T-cell (primary cell): ENCODE measurements at places on chromosomes 2 and 18. TPM values are rescaled to one million over a fixed set of nuclear protein-coding genes. Genes with fewer than 3 reads are reported as not detected.

- no peaks in the 10 kb centered on the region for H3K36me3 ChIP-seq
- H3K27ac ChIP-seq, result no peak overlapping the region
- no peaks in the 10 kb centered on the region for H3K27me3 ChIP-seq
- no peaks in the 10 kb centered on the region for H3K4me1 ChIP-seq
- no peak for DNase-seq
- no peak overlapping the region for H3K4me3 ChIP-seq
Measured at GRCh38 chr2:123080331-123080730, 944.8 kb upstream of the CNTNAP5 start.

Gene NGEF
- total RNA-seq, result not detected

- H3K27me3 ChIP-seq, result no peaks in the 10 kb centered on the region
- H3K36me3 ChIP-seq, result no peaks in the 10 kb centered on the region
- no peak overlapping the region for H3K27ac ChIP-seq
Measured at GRCh38 chr2:240196716-240197461, 56.4 kb upstream of the OTOS start.

- H3K4me3 ChIP-seq, result peak overlapping the region; percentile 83
- H3K27me3 ChIP-seq, result peaks cover 19% of the 10 kb centered on the region
- peaks cover 12% of the 10 kb centered on the region for H3K4me1 ChIP-seq
- peak; percentile 13 for DNase-seq
- H3K27ac ChIP-seq, result no peak overlapping the region
- H3K36me3 ChIP-seq, result no peaks in the 10 kb centered on the region
Measured at GRCh38 chr2:172172513-172173173, 69.9 kb upstream of the DLX2 start.

DNA sequence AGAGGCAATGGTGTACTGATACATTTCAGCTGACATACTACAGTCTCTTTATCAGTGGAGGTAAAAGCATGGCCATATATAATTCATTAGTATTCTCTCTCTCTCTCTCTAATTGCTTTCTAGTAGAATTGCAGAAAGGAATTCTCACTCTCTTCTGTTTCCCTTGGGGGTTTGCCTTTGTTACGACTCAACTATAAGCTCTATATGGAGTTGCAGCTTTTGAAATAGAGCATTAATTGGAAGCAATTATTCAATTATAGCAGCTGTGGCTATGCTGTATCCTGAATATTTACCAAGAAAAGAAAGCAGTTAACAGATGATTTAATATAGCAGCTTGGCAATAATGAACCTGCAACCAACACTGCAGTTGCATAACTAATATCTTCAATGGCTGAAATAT, 132.7 kb upstream of the STON1 start:
- peaks cover 7% of the 10 kb centered on the region for H3K4me1 ChIP-seq
- no peaks in the 10 kb centered on the region for H3K36me3 ChIP-seq
- H3K4me3 ChIP-seq, result no peak overlapping the region
- no peaks in the 10 kb centered on the region for H3K27me3 ChIP-seq
- H3K27ac ChIP-seq, result no peak overlapping the region

- peaks cover 19% of the 10 kb centered on the region for H3K4me1 ChIP-seq
- H3K27ac ChIP-seq, result no peak overlapping the region
- H3K27me3 ChIP-seq, result no peaks in the 10 kb centered on the region
- no peak for DNase-seq
- no peak overlapping the region for H3K4me3 ChIP-seq
Measured at GRCh38 chr2:207481924-207482323, 47.8 kb upstream of the CREB1 start.

DNA sequence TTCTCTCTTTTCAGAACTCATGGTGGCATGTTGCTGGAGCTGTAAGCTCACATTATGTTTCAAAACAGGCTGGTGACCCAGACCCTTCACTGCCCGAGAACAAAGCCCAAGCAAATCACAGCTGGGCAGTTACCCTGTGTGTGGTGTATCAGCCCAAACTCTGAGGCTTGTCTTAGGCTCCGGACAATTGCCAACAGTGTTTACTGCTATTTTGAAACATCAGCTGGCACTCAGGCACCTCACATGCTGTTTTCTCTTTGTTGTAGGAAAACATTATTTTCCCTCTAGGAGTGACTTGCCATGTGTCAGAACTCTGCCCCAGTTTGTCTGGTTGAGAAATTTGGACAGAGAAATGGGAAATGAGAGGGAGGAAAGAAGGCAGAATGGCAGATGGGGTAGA, 237.6 kb upstream of the APCDD1 start:
- no peak overlapping the region for H3K27ac ChIP-seq
- no peaks in the 10 kb centered on the region for H3K4me1 ChIP-seq
- no peaks in the 10 kb centered on the region for H3K36me3 ChIP-seq
- no peak for DNase-seq
- no peaks in the 10 kb centered on the region for H3K27me3 ChIP-seq

DNA sequence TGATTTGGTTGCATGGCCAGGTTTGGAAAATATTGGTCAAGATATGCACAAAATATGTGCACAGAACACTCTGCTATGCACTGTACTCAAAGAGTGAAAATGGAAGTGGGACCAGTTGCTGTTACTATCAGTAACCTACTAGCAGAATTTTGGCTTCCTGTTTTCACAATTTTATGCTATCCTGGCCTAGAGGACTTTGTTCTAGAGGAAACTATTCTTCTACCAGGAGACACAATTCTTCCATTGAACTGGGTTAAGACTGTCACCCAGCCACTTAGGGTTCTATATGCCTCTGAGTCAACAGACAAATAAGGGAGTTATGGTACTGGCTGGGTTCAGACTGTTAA, 431.4 kb upstream of the DCC start:
- H3K27ac ChIP-seq, result no peak overlapping the region
- no peaks in the 10 kb centered on the region for H3K4me1 ChIP-seq
- no peaks in the 10 kb centered on the region for H3K36me3 ChIP-seq
- no peak overlapping the region for H3K4me3 ChIP-seq
- no peak for DNase-seq
- no peaks in the 10 kb centered on the region for H3K27me3 ChIP-seq

Gene CDH2
- 0.41 TPM for total RNA-seq

Gene SH3BP4
- total RNA-seq, result 0.82 TPM

GRCh38 chr2:184154438-184154837, 443.9 kb upstream of the ZNF804A start:
- no peak overlapping the region for H3K4me3 ChIP-seq
- H3K36me3 ChIP-seq, result no peaks in the 10 kb centered on the region
- no peak overlapping the region for H3K27ac ChIP-seq
- H3K4me1 ChIP-seq, result no peaks in the 10 kb centered on the region

GRCh38 chr2:74843899-74844298, 10.0 kb downstream of the HK2 start:
- H3K27ac ChIP-seq, result peak overlapping the region; percentile 49
- no peaks in the 10 kb centered on the region for H3K36me3 ChIP-seq
- H3K4me3 ChIP-seq, result no peak overlapping the region
- no peak for DNase-seq
- H3K27me3 ChIP-seq, result peaks cover 4% of the 10 kb centered on the region

DNA sequence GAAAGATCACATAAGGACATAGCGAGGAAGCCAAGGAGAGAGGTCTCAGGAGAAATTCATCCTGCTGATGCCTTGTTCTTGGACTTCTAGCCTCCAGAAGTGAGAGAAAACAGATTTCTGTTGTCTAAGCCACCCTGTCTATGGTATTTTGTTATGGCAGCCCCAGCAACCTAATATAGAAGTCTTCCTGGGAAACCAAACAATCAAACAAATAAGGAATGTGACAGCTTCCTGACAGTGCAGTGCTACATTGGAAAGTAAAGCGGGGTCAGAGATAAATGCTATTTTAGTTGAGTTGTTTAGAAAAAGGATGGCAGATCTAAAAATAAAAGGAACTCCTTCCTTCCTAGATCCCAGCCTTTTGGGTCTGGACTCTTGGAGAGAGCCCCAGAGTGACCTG, 443.2 kb upstream of the GYPC start:
- H3K4me3 ChIP-seq, result no peak overlapping the region
- no peaks in the 10 kb centered on the region for H3K27me3 ChIP-seq
- DNase-seq, result no peak
- H3K27ac ChIP-seq, result no peak overlapping the region

- H3K27ac ChIP-seq, result no peak overlapping the region
- no peak overlapping the region for H3K4me3 ChIP-seq
- DNase-seq, result no peak
- no peaks in the 10 kb centered on the region for H3K36me3 ChIP-seq
- no peaks in the 10 kb centered on the region for H3K4me1 ChIP-seq
Measured at GRCh38 chr18:78950386-78950785, 29.2 kb upstream of the SALL3 start.

- no peaks in the 10 kb centered on the region for H3K36me3 ChIP-seq
- no peak overlapping the region for H3K4me3 ChIP-seq
- H3K4me1 ChIP-seq, result no peaks in the 10 kb centered on the region
- no peaks in the 10 kb centered on the region for H3K27me3 ChIP-seq
- no peak overlapping the region for H3K27ac ChIP-seq
Measured at GRCh38 chr2:156083763-156084493, 248.6 kb downstream of the NR4A2 start.

GRCh38 chr2:30164131-30164925, 17.5 kb downstream of the YPEL5 start:
- no peaks in the 10 kb centered on the region for H3K27me3 ChIP-seq
- peaks cover 3% of the 10 kb centered on the region for H3K4me1 ChIP-seq
- no peak for DNase-seq

Gene SAG
- total RNA-seq, result not detected

Gene NT5DC4
- not detected for total RNA-seq

DNA sequence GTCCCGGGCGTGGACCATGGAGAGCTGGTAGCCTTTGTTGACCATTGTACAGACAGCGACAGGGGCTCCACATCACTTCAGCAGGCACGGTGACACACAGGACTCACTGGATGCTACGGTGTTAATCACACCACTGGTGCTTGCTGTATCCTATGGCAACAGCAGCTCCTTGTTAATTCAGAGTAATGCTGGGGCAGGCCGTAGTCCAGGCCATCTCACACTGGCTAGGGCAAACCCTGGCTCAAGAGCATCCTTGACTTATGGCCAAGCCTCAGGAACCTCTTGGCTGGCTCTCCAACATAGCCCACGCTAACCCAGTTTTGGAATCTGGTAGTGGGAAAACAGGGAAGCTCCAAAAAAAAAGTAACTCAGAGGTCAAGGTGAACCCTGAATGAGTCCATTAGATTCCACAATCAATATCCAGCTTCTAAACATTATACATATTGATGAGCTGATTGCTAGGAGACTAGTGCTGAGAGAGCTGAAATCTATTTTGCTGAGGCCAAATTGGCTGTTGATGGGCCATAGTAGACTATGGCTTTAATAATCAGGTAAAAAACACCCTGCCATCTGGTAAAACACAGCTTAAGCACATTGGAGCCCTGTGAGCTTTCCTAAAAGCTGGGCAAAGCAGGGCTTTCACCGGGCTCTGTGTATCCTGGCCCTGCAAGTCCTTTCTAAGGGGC, 253.6 kb downstream of the PRKCE start:
- no peak overlapping the region for H3K4me3 ChIP-seq
- no peaks in the 10 kb centered on the region for H3K4me1 ChIP-seq
- DNase-seq, result no peak
- H3K27ac ChIP-seq, result no peak overlapping the region

Gene STARD6
- not detected for total RNA-seq

- H3K27me3 ChIP-seq, result peaks cover 2% of the 10 kb centered on the region
- no peak overlapping the region for H3K4me3 ChIP-seq
- H3K36me3 ChIP-seq, result no peaks in the 10 kb centered on the region
Measured at GRCh38 chr2:98334439-98335078, 11.7 kb upstream of the CNGA3 start.

DNA sequence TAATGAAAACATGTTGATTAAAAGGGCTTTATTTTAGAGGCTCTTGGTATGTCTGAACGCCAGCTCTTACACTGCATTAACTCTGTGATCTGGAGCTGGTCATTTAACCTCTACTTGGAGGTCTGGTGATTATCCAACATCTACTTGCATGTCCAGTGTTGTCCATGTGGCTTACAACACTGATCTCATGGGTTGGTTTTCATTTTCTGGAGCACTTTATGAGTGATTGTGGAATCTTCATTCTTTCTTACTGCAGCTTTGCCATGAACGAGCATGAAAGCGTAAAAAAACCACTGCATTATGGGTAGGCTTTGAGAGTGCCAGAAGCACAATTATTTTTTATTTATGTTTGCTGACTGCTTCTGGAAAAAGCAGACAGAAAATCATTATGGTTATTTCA, 4.8 kb downstream of the CCDC195 start:
- H3K4me1 ChIP-seq, result no peaks in the 10 kb centered on the region
- no peak for DNase-seq
- H3K27me3 ChIP-seq, result peaks cover 2% of the 10 kb centered on the region
- H3K27ac ChIP-seq, result no peak overlapping the region
- no peak overlapping the region for H3K4me3 ChIP-seq

Gene ATP5F1A
- total RNA-seq, result 264 TPM

GRCh38 chr2:131584940-131585339, 57.3 kb downstream of the CCDC74A start:
- H3K27ac ChIP-seq, result no peak overlapping the region
- H3K4me1 ChIP-seq, result no peaks in the 10 kb centered on the region
- DNase-seq, result no peak
- H3K4me3 ChIP-seq, result no peak overlapping the region

Gene PLGLB1
- 14.5 TPM for total RNA-seq

Gene DUSP2
- 54.0 TPM for total RNA-seq

DNA sequence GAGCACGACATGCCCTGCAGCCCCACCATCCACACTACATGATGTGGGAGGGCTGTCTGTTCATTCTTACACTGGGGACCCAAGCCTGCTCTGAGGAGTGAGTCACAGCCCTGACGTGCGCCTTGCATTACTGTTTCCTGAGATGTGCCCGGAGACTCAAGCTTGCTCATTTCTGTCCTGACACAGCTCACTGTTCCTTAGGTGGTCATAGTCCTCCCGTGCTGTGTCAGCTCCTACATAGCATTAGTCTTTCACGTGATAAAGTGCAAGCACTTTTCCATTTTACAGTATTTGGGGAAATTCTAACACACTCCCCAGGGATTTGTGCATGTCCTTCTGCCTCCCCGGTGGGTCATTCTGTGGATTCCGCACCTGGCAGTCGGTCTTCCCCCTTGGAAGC, 46.2 kb upstream of the TRIM43B start:
- no peaks in the 10 kb centered on the region for H3K27me3 ChIP-seq
- H3K36me3 ChIP-seq, result peaks cover 2% of the 10 kb centered on the region
- DNase-seq, result no peak
- peaks cover 14% of the 10 kb centered on the region for H3K4me1 ChIP-seq
- H3K27ac ChIP-seq, result no peak overlapping the region
- H3K4me3 ChIP-seq, result no peak overlapping the region

- no peak overlapping the region for H3K27ac ChIP-seq
- DNase-seq, result no peak
- H3K27me3 ChIP-seq, result no peaks in the 10 kb centered on the region
- H3K36me3 ChIP-seq, result no peaks in the 10 kb centered on the region
- H3K4me1 ChIP-seq, result no peaks in the 10 kb centered on the region
- H3K4me3 ChIP-seq, result no peak overlapping the region
Measured at GRCh38 chr2:204172145-204172600, 235.6 kb downstream of the ICOS start.

Gene C1GALT1C1L
- total RNA-seq, result not detected
